ENCODE measurements at places on chromosomes 6 and 20.

GRCh38 chr20:43220612-43221011 lies 30.9 kb upstream of the PTPRT start:
- no peak for DNase-seq

- no peak for DNase-seq
These were observed 38.8 kb downstream of the SRC start for GRCh38 chr20:37384683-37385174.

DNA sequence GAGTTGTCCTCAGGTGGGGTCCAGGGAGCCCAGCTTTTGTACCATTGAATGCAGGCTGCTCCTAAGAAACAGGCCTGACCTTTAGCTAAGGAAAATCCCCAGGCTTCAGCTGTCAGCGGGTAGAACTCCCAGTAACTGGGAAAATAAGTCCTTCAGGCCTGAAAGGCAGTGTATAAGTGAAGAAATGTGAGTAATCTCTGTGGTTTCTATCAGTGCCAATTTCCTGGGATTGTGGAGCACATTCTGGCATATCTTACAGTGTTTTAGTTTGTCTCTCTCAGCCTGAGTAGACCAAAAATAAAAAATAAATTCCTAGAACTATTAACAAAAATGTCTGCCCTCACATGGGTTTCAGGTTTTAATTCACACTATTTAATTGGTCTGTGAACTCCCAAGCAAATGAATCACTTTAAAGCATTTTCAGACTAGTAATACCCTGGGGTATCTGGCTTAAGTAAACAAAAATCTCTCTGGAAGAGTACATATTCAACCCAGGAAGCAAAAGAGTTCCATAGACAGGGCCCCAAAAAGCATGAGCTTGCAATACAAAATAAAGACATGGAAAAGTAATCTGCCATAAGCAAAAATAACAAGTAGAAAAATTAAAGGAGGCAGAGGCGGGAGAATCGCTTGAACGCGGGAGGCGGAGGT lies 566.2 kb upstream of the NOX3 start:
- DNase-seq, result no peak

DNA sequence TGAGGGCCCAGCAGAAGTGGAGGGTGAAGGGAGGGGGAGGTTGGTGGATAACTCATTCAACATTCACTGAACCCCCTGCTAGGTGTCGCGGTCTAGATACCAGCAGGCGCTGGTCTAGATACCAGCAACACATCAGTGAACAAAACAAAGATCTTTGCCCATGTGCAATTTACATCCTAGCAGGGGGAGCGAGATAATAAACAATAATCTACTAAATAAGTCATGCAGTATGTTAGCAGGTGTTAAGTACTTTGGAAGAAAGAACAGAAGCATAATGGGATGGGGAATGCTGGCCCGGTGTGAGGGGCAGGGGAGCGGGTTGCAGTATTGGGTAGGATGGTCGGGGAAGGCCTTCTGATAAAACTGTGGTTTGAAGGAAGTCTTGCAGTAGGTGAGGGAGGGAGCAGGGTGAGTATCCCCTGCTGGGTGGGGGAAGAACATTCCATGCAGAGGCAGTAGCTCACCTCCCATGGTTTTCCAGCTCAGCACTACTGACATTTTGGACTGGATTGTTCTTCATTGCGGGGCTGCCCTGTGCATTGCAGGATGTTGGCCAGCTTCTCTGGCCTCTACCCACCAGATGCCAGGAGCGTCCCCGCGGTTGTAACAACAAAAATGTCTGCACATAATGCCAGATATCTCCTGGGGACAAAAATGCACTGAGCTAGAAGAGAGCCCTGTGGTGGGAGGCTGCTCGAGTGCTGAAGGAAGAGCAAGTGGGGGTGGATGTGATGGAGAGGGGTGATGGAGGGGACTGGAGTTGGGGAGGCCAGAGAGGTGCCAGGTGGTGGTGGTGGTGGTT lies 117.3 kb downstream of the TOX2 start:
- no peak for DNase-seq

GRCh38 chr20:44471481-44471882 lies 4.2 kb upstream of the TTPAL start:
- DNase-seq, result no peak

DNA sequence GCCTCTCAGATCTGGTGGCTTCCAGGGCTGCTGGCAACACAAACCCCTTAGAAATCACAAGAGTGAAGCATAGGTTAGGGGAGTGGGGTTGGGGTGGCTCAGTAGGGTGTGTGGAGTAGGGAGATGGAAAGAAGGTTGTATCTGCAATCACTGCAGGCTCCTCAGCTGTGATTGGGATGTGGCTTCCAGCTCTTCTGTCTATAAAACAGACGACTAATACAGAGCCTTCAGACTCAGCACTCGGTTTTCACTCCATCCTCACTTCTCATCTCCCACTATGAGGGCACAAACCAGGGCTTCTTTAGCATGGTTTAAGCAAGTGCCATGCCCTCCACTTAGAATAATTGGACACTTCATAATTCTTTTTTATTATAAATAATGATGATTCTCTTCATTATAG lies 46.4 kb upstream of the CAP2 start:
- DNase-seq, result no peak

- DNase-seq, result no peak
These were observed 2.2 kb upstream of the BPIFB1 start for GRCh38 chr20:33280775-33281174.

- DNase-seq, result no peak
These were observed 95.0 kb downstream of the RNASET2 start for GRCh38 chr6:166861304-166861703.

DNA sequence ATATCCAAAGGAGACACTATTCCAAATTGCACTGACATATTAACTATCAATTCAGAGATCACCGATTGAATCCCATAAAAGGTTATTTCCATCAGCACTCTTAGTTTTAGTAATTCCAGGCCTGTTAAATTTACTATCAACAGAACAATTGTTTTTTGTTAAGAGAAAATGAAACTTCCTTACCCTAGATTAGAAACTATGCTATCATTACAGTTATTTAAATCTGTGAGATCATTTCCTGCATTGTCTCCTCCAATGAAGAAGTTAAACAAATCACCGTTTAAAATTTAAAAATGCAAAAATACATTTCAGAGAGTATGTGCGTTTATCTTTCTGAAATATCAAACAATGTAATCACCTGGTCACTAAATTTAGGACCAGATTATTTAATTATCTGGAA lies 57.5 kb downstream of the HIVEP2 start:
- DNase-seq, result no peak

DNA sequence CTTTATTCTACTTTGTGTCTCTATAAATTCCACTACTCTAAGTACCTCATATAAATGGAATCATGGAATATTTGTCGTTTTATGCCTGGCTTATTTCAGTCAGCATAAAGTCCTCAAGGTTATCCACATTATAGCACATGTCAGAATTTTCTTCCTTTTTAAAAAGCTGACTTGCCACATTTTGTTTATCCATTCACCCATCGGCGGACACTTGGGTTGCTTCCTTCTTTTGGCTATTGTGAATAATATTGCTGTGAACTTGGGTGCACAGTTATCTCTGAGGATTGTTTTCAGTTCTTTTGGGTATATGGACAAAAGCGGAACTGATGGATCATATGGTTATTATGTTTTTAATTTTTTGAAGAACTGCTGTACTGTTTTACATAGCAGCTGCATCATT lies 39.1 kb upstream of the ME1 start:
- DNase-seq, result no peak

- no peak for DNase-seq
These were observed 10.2 kb downstream of the LRRC1 start for GRCh38 chr6:53805016-53805415.

- DNase-seq, result no peak
These were observed 80.1 kb upstream of the ID4 start for GRCh38 chr6:19757036-19757435.

GRCh38 chr6:141484711-141485110 lies 648.0 kb upstream of the GJE1 start:
- no peak for DNase-seq

- no peak for DNase-seq
These were observed 120.9 kb downstream of the GRM1 start for GRCh38 chr6:146149770-146150169.

DNA sequence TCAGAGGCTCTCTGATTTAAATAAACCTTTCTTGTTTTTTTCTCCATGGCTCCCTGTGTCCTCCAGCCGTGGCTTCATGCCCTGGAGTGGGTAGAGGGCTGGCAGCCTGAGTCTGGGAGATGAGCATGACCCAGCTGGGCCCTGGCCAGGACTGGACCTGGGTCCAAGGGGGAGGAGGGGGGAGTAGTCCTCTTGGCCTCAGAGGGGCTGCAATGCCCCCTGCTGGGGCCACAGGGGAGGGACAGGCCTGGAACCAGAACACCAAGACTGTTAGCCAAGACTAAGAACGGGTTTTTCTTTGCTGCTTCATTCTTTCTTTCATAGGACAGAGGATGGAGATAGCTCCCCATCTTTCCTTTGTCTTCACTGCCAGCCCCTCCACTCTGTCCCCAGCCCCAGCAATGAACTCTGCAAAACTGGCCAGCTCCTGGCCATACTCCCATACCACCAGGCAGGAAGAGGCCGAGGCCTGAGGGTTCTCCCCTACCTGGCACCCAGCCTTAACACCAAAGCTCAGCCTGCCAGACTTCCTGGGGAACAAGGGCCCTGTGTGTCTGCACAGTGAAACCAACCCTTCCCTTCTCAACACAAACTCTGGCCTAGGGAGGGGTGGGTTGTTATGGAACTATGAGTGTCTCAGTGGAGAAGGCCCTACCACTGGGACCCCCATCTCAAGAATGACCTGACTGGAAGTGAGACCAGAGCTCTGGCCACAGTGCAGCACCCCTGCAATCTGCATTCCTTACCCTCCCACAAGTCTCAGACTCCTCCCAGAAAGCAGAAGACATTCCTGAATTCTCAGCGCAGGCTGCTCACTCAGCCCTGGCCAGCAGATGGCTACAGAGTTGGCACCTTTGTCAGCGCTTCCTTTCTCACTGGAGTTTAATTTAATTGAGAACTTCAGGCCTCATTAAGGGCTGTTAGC lies 11.0 kb downstream of the SLC29A1 start:
- no peak for DNase-seq

DNA sequence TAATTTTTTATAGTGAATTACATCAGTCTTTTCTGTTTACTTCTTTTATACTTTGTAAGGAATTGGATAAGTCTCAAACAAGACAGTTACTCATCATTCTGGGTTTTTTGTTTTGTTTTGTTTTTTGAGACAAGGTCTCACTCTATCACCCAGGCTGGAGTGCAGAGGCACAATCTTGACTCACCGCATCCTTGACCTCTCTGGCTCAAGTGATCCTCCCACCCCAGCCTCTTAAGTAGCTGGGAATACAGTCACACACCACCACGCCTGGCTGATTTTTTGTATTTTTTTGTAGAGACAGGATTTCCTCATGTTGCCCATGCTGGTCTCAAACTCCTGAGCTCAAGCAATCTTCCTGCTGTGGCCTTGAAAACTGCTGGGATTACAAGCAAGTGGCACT lies 524.3 kb downstream of the EYS start:
- DNase-seq, result no peak

- DNase-seq, result no peak
These were observed 3.5 kb upstream of the MEP1A start for GRCh38 chr6:46789434-46790354.

DNA sequence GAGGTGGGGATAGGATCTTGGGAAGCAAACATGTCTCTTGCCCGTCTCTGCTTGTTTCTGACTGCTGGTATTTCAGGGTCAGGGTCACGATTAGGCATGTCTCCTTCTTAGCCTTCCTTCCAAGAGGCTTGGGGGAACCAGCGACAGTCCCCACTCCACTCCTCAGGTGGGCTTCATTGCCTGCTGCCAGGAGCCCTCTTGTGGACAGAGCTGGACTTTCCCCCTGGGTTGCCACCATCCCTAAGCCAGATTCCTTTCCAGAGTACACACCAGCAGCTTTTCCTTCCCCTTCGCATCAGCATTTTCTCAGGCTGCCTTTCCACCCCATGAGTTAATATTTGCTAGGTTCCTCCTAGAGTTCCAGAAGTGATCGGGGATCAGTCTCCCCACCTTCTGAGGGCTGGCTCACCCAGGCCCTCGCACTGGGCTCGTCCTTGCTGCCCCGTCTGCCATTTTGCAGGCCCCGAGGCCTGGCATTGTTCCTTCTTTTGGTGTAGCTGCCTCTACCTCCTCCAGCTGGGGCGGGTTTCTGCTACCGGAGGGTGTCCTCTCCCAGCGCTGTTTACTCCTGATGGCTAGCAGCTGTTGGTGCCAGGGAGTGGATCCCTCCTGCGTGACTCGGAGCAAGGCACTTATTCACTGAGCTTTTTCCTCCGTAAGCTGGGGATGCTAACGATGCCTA lies 8.8 kb upstream of the C20orf144 start:
- DNase-seq, result no peak

GRCh38 chr20:57130160-57130772 lies 136.2 kb downstream of the BMP7 start:
- DNase-seq, result no peak

DNA sequence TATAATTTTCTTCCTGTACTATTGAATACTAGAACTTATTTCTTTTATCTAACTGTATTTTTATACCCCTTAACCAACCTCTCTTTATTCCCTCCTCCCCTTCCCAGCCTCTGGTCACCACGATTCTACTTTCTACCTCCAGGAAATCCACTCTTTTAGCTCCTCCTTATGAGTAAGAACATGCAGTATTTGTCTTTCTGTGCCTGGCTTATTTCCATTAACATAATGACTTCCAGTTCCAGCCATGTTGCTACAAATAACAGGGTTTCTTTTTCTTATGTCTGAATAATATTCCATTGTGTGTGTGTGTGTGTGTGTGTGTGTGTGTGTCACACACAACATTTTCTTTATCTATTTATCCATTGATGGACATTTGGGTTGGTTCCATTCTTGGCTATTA lies 152.3 kb upstream of the OLIG3 start:
- DNase-seq, result no peak

GRCh38 chr6:108476376-108476775 lies 84.3 kb upstream of the FOXO3 start:
- no peak for DNase-seq

DNA sequence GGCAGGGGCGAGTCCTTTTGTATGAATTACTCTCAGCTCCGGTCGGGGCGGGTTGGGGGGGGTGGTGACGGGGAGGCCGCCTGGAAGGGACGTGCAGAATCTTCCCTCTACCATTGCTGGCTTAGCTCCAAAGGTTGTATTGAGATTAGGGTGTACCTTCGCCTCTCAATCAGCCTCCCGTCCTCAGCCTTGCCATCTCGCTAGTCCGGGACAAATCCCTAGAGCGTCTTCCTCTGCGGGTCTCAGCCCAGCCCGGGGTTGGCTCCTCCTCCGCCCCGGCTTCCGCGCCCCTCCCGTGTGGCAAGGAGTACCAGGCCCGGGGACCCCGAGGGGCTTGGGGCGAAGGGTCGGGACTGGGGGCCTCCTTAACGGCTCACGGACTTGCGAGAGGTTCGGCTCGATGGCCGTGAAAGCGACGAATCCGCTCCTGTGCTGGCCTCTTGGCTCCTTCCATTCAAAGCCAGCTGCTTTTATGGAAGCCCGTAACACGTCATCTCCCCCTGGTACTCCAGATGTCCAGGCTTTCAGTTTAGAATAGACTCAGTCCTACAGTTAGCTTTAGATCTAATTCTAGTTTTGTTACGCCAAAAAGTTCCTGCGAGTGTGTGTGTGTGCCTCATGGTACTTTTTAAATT lies 636 bp upstream of the EEF1A1 start:
- DNase-seq, result no peak

- no peak for DNase-seq
These were observed 15.5 kb downstream of the MRPS18A start for GRCh38 chr6:43671801-43672690.

Measured in AG04449 (cell line).